ENCODE measurements at places on chromosomes 13 and 19. TPM values are rescaled to one million over a fixed set of nuclear protein-coding genes. Genes with fewer than 3 reads are reported as not detected.

DNA sequence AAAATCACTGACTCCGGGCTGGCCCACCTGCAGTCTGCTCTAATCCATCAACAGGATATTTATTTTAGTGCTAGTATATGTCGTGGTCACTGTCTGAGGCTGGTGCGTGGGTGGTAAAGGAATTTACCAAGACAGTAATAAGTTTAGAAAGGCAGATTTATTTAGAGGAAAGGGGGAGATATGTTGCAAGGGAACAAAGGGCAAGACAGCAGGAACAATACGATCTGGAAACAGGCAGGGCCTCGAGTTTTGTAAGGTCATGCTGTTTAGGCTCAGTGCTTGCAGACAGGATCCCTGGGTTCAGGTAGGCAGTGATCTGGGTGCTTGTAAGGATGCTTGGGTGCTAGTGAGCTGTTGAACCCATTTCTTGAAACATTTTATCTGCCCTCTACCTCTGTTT lies 748.2 kb upstream of the SLITRK5 start:
- no peak overlapping the region for H3K27ac ChIP-seq
- no peaks in the 10 kb centered on the region for H3K27me3 ChIP-seq
- H3K4me1 ChIP-seq = no peaks in the 10 kb centered on the region
- no peak for DNase-seq
- no peak overlapping the region for H3K4me3 ChIP-seq

DNA sequence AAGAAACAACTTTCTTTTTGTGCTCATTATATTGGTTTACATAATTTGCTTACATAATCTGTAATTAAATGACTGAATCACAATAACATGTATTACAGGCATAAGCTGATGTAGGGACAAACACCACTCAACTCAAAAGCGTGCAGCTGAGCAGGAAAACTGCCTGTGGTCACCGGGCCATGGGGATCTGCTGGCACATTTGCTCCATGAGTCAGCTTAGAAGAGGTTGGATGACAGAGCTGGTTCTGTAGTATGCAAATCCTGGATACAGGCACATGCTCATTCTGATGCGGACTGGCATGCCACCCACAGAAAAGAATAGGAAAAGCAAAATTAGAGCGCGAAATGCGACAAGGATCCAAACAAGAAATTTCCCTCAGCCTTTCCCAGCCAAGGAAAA lies 128.6 kb downstream of the USP12 start:
- no peaks in the 10 kb centered on the region for H3K27me3 ChIP-seq
- H3K27ac ChIP-seq = no peak overlapping the region
- no peak for DNase-seq

- H3K4me3 ChIP-seq = peak overlapping the region; percentile 64
- H3K27ac ChIP-seq = no peak overlapping the region
- peak; percentile 78 for DNase-seq
- H3K27me3 ChIP-seq = peaks cover 21% of the 10 kb centered on the region
Observed at GRCh38 chr13:52127783-52128702, 830 bp downstream of the NEK5 start.

GRCh38 chr13:47033216-47033615 lies 136.4 kb upstream of the HTR2A start:
- DNase-seq = no peak
- H3K36me3 ChIP-seq = no peaks in the 10 kb centered on the region
- H3K4me3 ChIP-seq = no peak overlapping the region
- H3K4me1 ChIP-seq = peaks cover 23% of the 10 kb centered on the region
- H3K27ac ChIP-seq = no peak overlapping the region

DNA sequence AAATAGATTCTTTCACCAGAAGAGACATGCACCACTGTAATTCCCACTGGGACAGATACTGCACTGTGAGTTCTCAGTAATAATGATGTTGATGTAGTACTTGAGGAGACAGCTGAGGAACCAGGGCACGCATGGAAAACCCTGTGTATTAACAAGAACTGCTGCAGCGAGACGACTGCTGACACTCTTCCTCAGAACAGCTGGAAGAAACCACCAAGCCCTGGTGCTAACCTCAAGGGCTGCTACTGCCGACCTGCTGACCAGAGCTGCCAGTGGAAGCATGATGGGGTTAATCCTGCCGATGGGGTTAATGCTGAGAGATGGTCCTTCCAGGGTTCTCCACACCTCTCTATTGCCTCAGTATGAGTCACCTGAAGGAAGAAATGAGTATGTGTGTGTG lies 45.6 kb downstream of the EDNRB start:
- no peak for DNase-seq
- no peaks in the 10 kb centered on the region for H3K27me3 ChIP-seq
- H3K27ac ChIP-seq = no peak overlapping the region
- no peaks in the 10 kb centered on the region for H3K36me3 ChIP-seq

DNA sequence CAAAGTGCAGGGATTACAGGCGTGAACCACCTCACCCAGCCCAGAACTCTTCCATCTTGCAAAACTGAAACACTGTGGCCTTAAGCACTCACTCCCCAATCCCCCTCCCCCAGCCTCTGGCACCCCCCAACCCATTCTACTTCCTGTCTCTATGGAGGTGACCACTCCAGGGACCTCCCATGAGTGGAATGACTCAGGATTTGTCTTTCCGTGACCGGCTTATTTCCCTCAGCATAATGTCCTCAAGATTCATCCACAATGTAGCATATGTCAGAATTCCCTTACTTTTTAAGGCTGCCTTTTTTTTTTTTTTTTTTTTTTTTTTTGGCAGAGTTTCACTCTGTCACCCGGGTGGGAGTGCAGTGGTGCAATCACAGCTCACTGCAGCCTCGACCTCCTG lies 3.6 kb upstream of the F2RL3 start:
- no peaks in the 10 kb centered on the region for H3K36me3 ChIP-seq
- no peaks in the 10 kb centered on the region for H3K4me1 ChIP-seq
- no peak for DNase-seq
- H3K4me3 ChIP-seq = no peak overlapping the region
- H3K27ac ChIP-seq = no peak overlapping the region

DNA sequence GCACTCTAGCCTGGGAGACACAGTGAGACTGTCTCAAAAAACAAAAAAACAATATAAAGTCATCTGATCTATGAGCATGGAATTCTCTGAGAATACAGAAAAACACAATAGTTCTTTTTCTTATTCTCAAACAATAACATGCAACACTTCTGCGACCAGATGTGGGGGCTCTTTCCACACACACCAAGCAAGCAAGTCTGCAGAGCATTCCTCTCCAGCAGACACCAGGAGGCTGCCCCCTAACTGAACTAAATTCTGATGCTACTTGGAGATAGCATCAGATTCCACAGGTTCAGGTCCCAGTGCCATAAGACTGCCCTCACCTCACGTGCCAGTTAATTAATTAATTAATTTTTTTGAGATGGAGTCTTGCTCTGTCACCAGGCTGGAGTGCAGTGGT lies 27.7 kb downstream of the ZNF101 start:
- no peak overlapping the region for H3K27ac ChIP-seq
- H3K4me1 ChIP-seq = no peaks in the 10 kb centered on the region
- H3K4me3 ChIP-seq = no peak overlapping the region
- no peaks in the 10 kb centered on the region for H3K27me3 ChIP-seq
- no peaks in the 10 kb centered on the region for H3K36me3 ChIP-seq
- no peak for DNase-seq

DNA sequence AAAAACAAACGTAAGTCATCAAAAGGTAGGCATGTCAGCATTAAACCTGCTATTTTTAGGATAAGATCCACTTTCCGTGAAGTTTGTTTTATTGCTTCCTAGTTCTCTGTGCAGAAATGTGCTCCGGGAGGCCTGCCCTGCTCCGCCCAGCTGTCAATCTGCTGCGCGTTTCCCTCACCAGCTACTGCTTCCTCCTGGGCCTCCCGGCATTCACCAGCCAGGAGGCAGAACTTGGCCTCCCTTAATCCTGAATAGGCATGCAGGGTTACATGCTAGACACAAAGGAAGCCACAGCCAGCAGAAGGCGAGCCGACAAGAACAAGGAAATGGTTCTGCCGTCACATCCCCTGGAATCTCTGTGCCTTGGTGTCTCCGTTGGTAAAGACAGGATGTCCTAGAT lies 386.2 kb downstream of the IRS2 start:
- H3K36me3 ChIP-seq = no peaks in the 10 kb centered on the region
- H3K27ac ChIP-seq = no peak overlapping the region
- H3K4me3 ChIP-seq = no peak overlapping the region
- no peaks in the 10 kb centered on the region for H3K4me1 ChIP-seq
- H3K27me3 ChIP-seq = no peaks in the 10 kb centered on the region

- H3K27me3 ChIP-seq = no peaks in the 10 kb centered on the region
- H3K4me3 ChIP-seq = no peak overlapping the region
- H3K4me1 ChIP-seq = no peaks in the 10 kb centered on the region
Observed at GRCh38 chr13:48043789-48044503, 6.4 kb downstream of the NUDT15 start.

- peaks cover 53% of the 10 kb centered on the region for H3K4me1 ChIP-seq
- DNase-seq = peak; percentile 59
- H3K36me3 ChIP-seq = no peaks in the 10 kb centered on the region
- H3K4me3 ChIP-seq = no peak overlapping the region
- H3K27me3 ChIP-seq = no peaks in the 10 kb centered on the region
Observed at GRCh38 chr13:100235311-100235901, 146.5 kb downstream of the PCCA start.

GRCh38 chr19:6199240-6199994 lies 64.0 kb downstream of the ACSBG2 start:
- no peaks in the 10 kb centered on the region for H3K36me3 ChIP-seq
- peak; percentile 100 for DNase-seq
- no peak overlapping the region for H3K27ac ChIP-seq
- peak overlapping the region; percentile 50 for H3K4me3 ChIP-seq
- no peaks in the 10 kb centered on the region for H3K27me3 ChIP-seq
- no peaks in the 10 kb centered on the region for H3K4me1 ChIP-seq

- H3K4me1 ChIP-seq = peaks cover 18% of the 10 kb centered on the region
- peak within 1 kb of the TSS; percentile 90 for H3K4me3 ChIP-seq
- peak within 1 kb of the TSS; percentile 92 for H3K27ac ChIP-seq
- no peaks in the 10 kb centered on the region for H3K36me3 ChIP-seq
- peak; percentile 90 for DNase-seq
Observed at GRCh38 chr19:1248139-1248785, at the start of gene MIDN. Gene MIDN, plus strand, starts transcription at chr19:1248583. Its CDS starts 1,714 bp downstream, at chr19:1250297.

DNA sequence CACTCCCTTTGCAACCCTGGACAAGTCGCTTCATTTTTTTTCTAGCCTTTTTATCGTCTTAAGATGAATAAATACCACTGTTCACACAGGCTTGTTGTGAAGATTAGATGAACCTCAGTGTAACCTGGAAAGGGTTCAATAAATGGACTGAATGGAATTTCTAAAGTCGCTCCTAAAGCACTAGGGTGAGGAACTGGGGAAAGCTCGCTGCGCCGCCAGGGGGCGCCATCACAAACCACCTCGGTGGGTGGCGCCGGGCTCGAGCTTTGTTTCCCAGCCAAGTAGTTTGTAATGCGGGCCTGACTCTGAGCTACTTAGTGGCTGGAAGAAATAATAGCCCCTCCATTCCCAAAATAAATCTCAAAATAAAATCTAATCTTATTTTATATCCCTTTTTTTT lies 2.2 kb upstream of the CEACAM6 start:
- no peak overlapping the region for H3K4me3 ChIP-seq
- peak; percentile 50 for DNase-seq
- H3K27ac ChIP-seq = no peak overlapping the region
- peaks cover 6% of the 10 kb centered on the region for H3K27me3 ChIP-seq
- no peaks in the 10 kb centered on the region for H3K4me1 ChIP-seq

- DNase-seq = no peak
- H3K36me3 ChIP-seq = no peaks in the 10 kb centered on the region
- no peaks in the 10 kb centered on the region for H3K27me3 ChIP-seq
- no peak overlapping the region for H3K4me3 ChIP-seq
- H3K4me1 ChIP-seq = peaks cover 1% of the 10 kb centered on the region
Observed at GRCh38 chr19:39692822-39693221, 11.5 kb upstream of the LGALS14 start.

GRCh38 chr13:84038001-84038400 lies 155.7 kb upstream of the SLITRK1 start:
- H3K36me3 ChIP-seq = peaks cover 5% of the 10 kb centered on the region
- H3K4me3 ChIP-seq = no peak overlapping the region
- DNase-seq = peak; percentile 59
- peaks cover 27% of the 10 kb centered on the region for H3K4me1 ChIP-seq
- no peaks in the 10 kb centered on the region for H3K27me3 ChIP-seq

GRCh38 chr13:72290962-72291681 lies 424.1 kb upstream of the DACH1 start:
- H3K4me3 ChIP-seq = no peak overlapping the region
- no peaks in the 10 kb centered on the region for H3K27me3 ChIP-seq
- peaks cover 3% of the 10 kb centered on the region for H3K4me1 ChIP-seq
- H3K36me3 ChIP-seq = no peaks in the 10 kb centered on the region
- H3K27ac ChIP-seq = no peak overlapping the region

GRCh38 chr19:29837448-29837981 lies 25.7 kb downstream of the CCNE1 start:
- no peak overlapping the region for H3K4me3 ChIP-seq
- no peak for DNase-seq
- no peaks in the 10 kb centered on the region for H3K36me3 ChIP-seq
- no peaks in the 10 kb centered on the region for H3K4me1 ChIP-seq
- peaks cover 9% of the 10 kb centered on the region for H3K27me3 ChIP-seq

DNA sequence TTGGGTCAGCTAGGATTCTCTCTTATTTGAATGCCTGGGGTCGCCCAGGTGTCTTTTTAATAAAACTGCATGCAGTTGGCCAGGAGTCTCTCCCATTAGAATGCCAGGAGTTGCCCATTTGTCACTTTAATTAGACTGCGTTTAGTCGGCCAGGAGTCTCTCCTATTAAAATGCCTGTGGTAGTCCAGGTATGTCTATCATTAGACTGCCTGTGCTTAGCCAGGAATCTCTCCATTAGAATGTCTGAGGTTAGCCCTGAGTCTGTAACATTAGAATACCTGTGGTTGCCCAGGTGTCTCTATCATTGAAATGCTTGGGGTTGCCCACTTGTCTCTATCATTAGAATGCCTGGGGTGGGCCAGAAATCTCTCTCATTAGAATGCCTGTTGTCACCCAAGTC lies 1470.9 kb downstream of the UQCRFS1 start:
- H3K36me3 ChIP-seq = no peaks in the 10 kb centered on the region
- no peak overlapping the region for H3K4me3 ChIP-seq
- no peak for DNase-seq
- no peak overlapping the region for H3K27ac ChIP-seq
- H3K27me3 ChIP-seq = peaks cover under 1% of the 10 kb centered on the region
- H3K4me1 ChIP-seq = no peaks in the 10 kb centered on the region

GRCh38 chr13:51481656-51482055 lies 28.8 kb upstream of the INTS6 start:
- no peak overlapping the region for H3K4me3 ChIP-seq
- no peaks in the 10 kb centered on the region for H3K4me1 ChIP-seq
- no peaks in the 10 kb centered on the region for H3K36me3 ChIP-seq
- H3K27me3 ChIP-seq = no peaks in the 10 kb centered on the region

DNA sequence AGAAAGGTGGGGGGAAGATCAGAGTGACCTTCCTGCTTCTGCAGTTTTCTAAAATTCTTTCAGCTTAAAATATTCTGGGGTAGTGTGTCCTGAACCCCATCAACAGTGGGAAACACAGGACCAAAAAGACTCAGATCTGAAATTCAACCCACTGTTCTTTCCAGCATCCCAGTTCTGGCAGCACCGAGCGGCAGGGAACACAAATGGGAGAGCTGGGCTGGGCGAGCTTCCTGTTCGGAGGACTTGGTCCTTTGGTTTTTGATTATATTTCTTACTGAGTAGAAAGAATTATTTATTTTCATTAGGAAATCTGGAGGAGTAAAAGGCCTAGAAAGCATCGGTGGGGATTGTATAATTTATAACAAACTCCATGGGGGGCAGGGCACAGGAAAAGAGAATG lies 239.1 kb downstream of the COG6 start:
- H3K27me3 ChIP-seq = no peaks in the 10 kb centered on the region
- no peak overlapping the region for H3K4me3 ChIP-seq
- no peaks in the 10 kb centered on the region for H3K4me1 ChIP-seq
- no peak for DNase-seq
- no peaks in the 10 kb centered on the region for H3K36me3 ChIP-seq

The AMER2 gene
- total RNA-seq = not detected

The STAP2 gene
- 6.8 TPM for total RNA-seq

The LRRC4B gene
- total RNA-seq = 12.0 TPM

The ZNF600 gene
- total RNA-seq = 2.7 TPM

The RFX1 gene
- 1.0 TPM for total RNA-seq

The POSTN gene
- total RNA-seq = not detected

The CYP4F2 gene
- not detected for total RNA-seq
